RWPE1 (cell line): ENCODE measurements at places on chromosomes 2 and 18.

- no peak for DNase-seq
Observed at GRCh38 chr2:235725841-235726240, 232.0 kb downstream of the AGAP1 start.

DNA sequence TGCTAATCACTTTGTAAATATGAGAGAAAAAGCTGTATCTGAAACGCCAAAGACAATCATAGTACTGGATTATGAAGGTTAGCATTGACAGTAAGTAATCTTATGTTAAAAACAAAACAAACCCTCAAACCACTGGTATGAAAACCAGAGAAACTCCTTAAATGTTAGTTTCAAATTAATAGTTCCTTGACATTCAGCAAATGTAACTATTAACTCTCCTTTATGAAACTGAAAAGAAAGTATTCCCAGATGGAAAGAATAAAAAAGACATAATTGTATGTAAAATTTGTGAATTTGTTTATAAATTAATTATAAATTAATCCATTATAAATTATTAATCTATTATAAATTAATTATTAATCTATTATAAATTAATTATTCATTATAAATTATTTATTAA lies 12.3 kb downstream of the FASTKD1 start:
- no peak for DNase-seq

GRCh38 chr2:165536851-165537499 lies 67.5 kb downstream of the CSRNP3 start:
- no peak for DNase-seq

GRCh38 chr2:215487002-215487372 lies 51.1 kb upstream of the FN1 start:
- DNase-seq, result peak; percentile 47

DNA sequence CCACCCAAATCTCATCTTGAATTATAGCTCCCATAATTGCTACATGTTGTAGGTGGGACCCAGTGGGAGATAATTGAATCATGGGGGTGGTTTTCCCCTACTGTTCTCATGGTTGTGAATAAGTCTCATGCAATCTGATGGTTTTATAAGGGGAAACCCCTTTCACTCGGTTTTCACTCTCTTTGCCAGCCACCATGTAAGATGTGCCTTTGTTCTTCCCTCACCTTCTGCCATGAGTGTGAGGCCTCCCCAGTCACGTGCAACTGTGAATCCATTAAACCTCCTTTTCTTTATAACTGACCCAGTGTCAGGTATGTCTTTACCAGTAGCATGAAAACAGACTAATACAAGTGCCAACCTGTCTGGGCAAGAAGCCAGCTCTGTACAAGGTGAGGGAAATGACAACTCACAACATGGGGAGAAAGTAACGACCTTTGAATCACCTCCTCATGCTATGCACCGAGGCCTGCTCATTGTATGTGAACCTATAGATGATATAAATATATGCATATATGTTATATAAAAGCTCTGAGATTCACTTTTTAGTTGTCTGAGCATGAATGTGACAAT lies 162.2 kb downstream of the ALPK2 start:
- no peak for DNase-seq

- no peak for DNase-seq
Observed at GRCh38 chr2:3386448-3386958, 7.0 kb downstream of the TRAPPC12 start.

- DNase-seq, result peak; percentile 20
Observed at GRCh38 chr2:20675701-20676352, 8.9 kb downstream of the GDF7 start.
